Right kidney (tissue), 9 donors: ENCODE measurements at places on chromosomes 3 and 15.

DNA sequence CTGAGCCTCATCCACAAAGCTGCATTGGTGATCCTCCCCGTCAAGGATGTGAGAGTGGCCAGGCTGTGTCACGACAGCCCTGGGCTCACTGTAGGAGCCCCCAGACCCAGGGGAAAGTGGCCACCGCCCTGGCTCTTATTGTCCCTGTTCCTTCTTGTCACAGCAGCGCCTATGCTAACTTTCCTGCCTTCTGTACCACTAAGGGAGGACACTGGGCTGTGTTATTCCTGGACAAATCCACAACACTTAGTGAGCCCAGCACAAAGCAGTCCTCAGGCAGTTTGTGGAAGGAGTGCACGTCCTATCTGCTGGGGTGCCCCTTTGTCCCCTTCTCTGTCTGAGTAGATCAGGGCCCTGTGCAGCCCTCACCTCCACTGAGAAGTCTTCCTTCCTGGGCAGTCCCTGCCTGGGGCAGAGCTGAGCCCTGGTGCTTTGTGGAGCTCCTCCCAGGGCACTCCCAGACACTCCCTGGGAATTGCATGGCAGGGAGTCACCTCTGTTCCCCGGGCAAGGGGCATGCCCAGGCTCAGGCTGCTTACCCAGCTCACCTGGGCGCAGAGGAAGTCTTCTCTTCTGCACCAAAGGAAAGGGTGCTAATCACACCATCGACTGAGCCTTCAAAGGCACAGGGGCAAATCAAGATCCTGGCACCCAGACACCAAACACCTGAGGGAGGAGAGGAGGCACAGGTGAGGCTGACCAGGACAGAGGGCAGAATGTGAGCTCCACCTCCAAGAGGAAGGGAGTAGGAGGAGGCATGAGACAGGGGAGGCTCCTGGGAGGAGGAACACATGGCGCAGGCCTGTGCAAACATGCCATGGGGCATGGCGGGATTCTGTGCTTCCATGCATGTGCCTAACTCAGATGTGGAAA, 138.7 kb downstream of the KLF13 start:
- no peak for DNase-seq

GRCh38 chr3:14379843-14380242, 22.6 kb upstream of the SLC6A6 start:
- no peak for DNase-seq

- DNase-seq, result no peak
These were observed 3.3 kb downstream of the CYP19A1 start for GRCh38 chr15:51335087-51335486.

- peak; percentile 69 for DNase-seq
These were observed 1.0 kb downstream of the EOMES start for GRCh38 chr3:27720899-27721716.

GRCh38 chr3:44185396-44185915, 56.2 kb upstream of the TOPAZ1 start:
- no peak for DNase-seq

DNA sequence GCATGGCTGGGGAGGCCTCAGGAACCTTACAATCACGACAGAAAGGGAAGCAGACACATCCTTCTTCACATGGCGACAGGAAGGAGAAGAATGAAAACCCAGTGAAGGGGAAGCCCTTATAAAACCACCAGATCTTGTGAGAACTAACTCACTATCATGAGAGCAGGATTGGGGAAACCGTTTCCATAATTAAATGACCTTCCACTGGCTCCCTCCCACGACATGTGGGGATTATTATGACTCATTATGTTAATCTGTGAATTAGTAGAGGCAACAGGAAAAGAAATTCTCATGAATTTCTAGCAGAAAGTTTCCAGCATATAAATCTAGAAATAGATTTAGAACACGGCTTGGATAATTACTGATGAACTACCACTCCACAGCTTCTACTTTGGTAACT, 937.3 kb downstream of the ROBO1 start:
- no peak for DNase-seq

- DNase-seq, result no peak
These were observed 97.7 kb downstream of the CD47 start for GRCh38 chr3:107992976-107993684.

GRCh38 chr15:33182278-33182905, 12.1 kb downstream of the FMN1 start:
- no peak for DNase-seq

DNA sequence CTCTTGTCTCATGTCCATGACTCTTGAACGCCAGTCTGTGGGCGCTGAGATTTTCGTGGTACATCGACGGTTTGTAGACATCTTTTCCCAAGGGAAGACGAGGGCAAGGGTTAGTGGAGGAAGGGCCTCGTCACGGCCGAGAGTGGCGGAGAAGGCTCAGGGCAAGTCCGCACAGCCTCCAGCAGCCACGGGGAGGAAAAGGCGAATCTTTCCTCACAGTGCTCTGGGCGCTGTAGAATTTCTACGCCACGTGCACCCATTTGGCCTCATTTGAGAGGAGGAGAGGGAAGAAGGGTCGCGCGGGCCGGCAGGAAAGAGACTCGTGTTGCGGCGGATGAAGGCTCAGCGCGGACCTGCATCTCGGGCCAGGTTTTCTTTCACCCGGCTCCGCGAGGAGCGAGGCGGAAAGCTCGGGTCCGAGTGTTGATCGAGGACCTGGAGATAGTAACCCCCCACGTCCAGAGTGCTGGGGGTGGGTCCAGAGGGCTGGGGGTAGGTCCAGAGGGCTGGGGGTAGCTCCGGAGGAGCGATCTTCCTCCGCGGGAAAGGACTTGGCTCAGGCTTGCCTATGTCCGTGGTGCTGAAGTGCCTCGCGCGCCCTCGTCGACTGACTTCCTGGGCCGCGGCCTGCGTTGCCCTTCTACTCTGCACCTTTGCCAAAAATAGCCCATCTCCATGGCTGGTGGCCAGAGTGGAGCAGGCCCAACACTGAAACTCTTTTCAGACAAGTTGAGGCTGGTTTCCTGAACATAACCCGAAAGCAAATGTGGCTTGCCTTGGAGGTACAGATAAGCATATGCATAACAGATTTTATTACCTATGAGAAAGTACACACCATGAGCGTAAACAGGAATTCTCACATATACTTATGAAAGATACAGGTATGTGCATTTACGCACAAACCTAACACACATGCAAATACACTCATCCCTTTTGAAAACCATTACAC, 1.1 kb downstream of the SLC35G2 start:
- peak; percentile 70 for DNase-seq

DNA sequence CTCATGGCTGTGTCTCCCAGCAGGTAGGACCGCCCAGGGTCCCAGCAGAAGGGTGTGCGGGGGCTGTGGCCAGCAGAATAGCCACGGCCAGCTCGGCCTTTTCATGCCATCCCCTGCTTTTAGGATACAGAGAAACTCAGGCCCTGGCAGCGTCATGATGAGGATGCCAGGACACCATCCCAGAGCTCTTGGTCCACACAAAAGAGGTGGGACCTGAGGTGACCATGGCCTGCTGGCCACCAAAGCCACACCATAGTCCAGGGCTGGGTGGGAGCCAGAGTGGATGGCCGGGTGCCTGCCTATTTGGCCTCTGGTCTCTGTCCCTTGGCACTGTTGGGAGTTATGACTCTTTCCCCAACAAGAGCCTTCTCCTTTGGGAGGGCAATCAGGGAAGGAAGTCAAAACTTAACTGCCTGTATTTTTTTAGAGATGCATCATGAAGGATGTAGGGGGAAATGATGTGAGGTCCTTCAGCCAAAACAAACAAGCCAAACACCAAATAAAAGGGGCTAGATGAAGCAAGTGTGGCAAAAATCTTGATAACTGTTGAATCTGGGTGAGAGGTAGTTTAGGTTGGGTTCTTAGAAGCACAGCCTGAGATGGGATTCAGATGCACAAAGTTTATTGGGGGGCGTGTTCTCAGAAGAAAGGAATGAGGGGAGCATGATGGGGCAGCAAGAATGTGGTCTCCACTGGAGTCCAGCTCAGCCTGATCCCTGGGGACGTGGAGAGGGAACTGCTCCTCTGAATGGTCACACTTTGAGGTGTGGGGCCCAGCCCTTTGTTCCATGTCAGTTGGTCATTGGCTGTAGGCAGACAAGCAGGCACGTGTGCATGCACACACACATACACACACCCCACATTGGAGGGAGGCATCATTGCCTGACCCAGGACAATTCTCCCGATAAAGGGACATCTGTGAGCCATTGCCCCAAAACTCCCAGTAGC, 33.2 kb downstream of the SMAD6 start:
- DNase-seq, result no peak

DNA sequence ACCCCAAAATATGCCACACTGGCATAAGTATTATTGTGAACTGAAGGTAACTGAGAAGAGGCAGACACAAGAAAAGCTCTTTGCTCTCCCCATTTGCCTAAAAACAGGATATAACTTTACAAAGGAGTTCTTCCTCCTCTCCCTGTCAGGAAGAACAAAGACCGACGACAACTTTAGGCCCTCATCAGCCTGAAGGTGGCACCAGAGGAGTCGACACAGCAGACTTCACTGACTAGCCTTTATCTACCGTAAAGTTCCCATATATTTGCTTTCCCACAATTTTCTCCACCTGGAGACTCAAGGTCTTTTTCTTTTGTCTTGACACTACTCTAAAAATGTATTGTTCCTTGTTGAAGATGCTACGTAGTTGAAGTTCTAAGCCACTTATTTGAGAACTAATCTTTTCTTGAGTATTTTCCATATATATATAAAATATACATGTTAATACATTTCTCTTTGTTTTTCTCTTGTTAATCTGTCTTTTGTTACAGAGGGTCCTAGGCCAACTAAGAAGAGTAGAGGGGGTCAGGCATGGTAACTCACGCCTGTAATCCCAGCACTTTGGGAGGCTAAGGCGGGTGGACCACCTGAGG, 16.2 kb upstream of the XIRP1 start:
- DNase-seq, result no peak

GRCh38 chr15:54482251-54482650, 504.0 kb downstream of the UNC13C start:
- DNase-seq, result no peak

DNA sequence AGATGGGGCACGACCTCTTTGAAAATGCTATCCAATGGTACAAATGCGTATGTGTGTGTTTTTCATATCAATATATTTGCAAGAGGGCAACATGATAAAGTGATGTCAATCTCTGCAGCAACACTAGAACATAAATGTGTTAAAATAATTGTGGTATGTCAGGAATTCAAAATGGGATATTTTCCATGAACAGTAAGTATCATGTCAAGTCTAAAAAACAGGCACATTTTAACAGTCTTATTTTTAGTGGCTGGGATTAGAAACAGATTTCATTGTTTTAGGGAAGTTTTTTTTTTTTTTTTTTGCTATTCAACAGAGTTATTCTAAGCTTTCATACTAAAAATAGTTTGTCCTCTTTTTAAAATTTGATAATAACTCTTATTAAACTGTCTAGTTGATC, 209.8 kb downstream of the GAP43 start:
- DNase-seq, result no peak

- DNase-seq, result no peak
These were observed 2.3 kb upstream of the DNAH1 start for GRCh38 chr3:52313774-52314188.

DNA sequence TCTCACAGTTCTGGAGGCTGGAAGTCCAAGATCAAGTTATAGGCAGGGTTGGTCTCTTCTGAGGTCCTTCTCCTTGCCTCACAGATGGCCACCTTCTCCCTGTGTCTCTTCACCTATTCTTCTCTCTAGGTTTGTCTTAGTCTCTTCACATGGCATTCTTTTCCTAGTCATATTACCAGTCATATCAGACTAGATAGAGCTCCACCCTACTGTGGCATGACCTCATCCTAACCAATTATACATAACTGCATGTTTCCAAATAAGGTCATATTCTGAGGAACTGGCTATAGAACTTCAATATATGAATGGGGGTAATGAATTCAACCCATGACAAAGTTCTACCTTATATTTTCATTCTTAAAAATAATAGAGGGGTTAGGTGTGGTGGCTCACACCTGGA, 196.4 kb upstream of the UBE3A start:
- DNase-seq, result no peak

DNA sequence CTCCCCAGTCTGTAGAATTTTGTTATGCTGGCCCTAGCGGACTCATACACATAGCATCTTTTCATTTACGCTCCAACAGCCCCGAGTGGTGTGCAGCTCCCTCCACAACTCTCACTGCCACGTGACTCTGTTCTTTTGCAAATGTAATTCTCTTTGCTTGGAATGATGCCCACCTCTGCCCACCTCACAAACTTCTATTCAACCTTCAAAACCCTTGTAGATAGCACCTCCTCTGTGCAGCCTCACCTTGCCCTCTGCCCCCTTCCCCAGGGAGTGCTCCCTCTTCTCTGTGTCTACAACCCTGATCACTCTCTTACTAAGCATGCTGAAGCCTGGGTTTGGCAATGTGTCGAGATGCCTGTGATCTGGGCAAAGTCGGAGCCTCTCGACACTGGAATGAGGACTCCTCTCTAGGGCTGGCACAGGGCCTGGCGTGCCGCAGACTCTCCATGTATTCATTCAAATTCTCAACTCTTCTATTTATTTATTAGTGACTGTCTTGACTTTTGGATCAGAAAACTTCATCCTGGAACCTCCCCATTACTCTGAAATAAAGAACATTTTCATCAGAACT, 73.5 kb downstream of the MGLL start:
- DNase-seq, result no peak

GRCh38 chr3:100033903-100034471, 80.3 kb downstream of the FILIP1L start:
- no peak for DNase-seq

DNA sequence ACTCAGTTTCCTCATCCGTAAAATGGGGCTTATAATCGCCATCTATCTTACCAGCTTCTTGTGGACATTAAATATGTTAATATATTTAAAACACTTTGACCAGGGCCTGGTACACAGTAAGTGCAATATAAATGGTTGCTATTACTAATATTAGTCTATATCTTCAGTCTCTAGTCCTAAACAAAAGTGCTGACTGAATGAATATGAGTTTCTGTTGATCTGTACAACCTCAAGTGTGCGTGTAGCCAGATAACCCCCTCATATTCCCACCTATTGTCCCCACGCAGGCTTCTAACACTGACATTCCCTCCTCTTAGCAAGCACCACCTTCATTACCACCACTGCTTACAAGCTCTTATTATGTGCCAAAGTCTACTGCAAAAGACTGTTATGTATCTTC, 27.6 kb upstream of the LMCD1 start:
- DNase-seq, result no peak

DNA sequence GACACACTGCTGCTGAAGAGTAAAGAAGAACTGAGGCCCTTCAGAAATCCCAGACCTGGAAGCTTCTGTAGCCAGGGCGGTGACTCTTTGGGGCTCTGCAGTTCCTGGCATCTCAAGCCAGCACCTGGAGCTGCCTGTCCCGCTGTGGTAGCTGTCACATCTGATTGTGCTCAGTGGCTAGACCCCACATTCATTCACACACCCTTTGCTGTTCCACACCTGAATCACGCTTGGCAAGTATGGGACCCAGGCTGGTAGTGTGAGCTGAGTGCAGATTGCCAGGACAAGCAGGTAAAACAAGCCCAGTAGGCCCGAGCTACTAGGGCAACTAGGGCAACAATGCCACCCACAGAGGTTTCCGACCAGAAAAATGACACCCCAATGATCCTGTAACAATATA, 218.2 kb downstream of the VGLL3 start:
- no peak for DNase-seq

DNA sequence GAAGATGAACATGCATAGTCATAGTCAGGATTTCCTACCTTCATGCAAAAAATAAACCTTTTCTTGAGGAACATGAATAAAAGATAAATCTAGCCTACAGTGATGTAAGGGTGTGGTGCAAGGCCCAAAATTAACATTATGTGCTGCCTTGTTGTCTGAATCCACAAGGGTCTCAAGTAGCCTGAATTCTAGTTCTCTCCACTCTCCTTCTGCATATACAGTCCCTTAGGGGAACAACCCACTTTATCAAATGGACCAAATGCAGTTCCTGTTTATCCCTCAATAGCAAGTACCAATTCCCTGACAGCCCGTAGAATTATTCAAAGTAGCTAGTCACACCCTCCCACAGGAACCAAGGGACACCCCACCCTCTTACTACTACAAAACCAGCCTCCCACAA, 284.0 kb downstream of the ZIC4 start:
- DNase-seq, result no peak
